ENCODE measurements at places on chromosomes 12 and 14. TPM values are rescaled to one million over a fixed set of nuclear protein-coding genes. Genes with fewer than 3 reads are reported as not detected.

Gene C1QL4
- total RNA-seq = 0.16 TPM

Gene TOMM20L
- total RNA-seq = not detected

Gene RHOJ
- 2.3 TPM for total RNA-seq

Gene RIMBP2
- total RNA-seq = 39.5 TPM

Gene TSPAN19
- total RNA-seq = 0.16 TPM
